Ascending aorta (tissue), 2 donors: ENCODE measurements at places on chromosomes 16 and 17. TPM values are rescaled to one million over a fixed set of nuclear protein-coding genes. Genes with fewer than 3 reads are reported as not detected.

KCNJ2 gene
- total RNA-seq = 7.5 TPM

EIF5A gene
- total RNA-seq = 248 TPM

MT1F gene
- total RNA-seq = 9.8 TPM

TEX19 gene
- total RNA-seq = not detected

METTL16 gene
- total RNA-seq = 15.3 TPM

OTOA gene
- total RNA-seq = not detected

ABCC3 gene
- 30.2 TPM for total RNA-seq

KRTAP1-5 gene
- total RNA-seq = not detected

CCL4 gene
- total RNA-seq = not detected

SLC2A4 gene
- 4.9 TPM for total RNA-seq

YPEL2 gene
- 10.5 TPM for total RNA-seq

EPN3 gene
- 0.85 TPM for total RNA-seq

QPRT gene
- total RNA-seq = 5.7 TPM

SGF29 gene
- 14.0 TPM for total RNA-seq

KRT40 gene
- total RNA-seq = not detected

TSPOAP1 gene
- total RNA-seq = 22.4 TPM

FN3K gene
- total RNA-seq = 10.5 TPM

HIRIP3 gene
- 2.0 TPM for total RNA-seq

GLYR1 gene
- 39.2 TPM for total RNA-seq

MARVELD3 gene
- total RNA-seq = not detected

SEZ6L2 gene
- total RNA-seq = 0.21 TPM

ATP2A1 gene
- total RNA-seq = not detected

ACBD4 gene
- 14.7 TPM for total RNA-seq

FOXJ1 gene
- not detected for total RNA-seq

ZDHHC1 gene
- 82.7 TPM for total RNA-seq

KCNG4 gene
- total RNA-seq = not detected

LGALS9C gene
- not detected for total RNA-seq

SYT17 gene
- total RNA-seq = 2.4 TPM

RGS9 gene
- total RNA-seq = 0.21 TPM

ACAP1 gene
- 12.0 TPM for total RNA-seq

CCL16 gene
- not detected for total RNA-seq

ACSM2A gene
- total RNA-seq = not detected

OTOP3 gene
- not detected for total RNA-seq

AKTIP gene
- total RNA-seq = 58.0 TPM

PTGES3L gene
- total RNA-seq = not detected

MT1A gene
- total RNA-seq = 183 TPM

ABCA6 gene
- 37.4 TPM for total RNA-seq

PLEKHM1 gene
- 30.2 TPM for total RNA-seq

TP53TG3C gene
- not detected for total RNA-seq

LITAFD gene
- total RNA-seq = not detected

PPM1E gene
- total RNA-seq = 0.11 TPM

KRTAP1-4 gene
- total RNA-seq = not detected

SLFN14 gene
- not detected for total RNA-seq

CD300LF gene
- not detected for total RNA-seq

CETP gene
- not detected for total RNA-seq

MCRIP1 gene
- total RNA-seq = 149 TPM

WNT9B gene
- 5.6 TPM for total RNA-seq

CLEC3A gene
- not detected for total RNA-seq

NXN gene
- 67.3 TPM for total RNA-seq

SULT1A1 gene
- 46.2 TPM for total RNA-seq

NOL3 gene
- total RNA-seq = 87.6 TPM

KRTAP3-2 gene
- total RNA-seq = not detected

ZNF205 gene
- 49.8 TPM for total RNA-seq

TERB1 gene
- not detected for total RNA-seq

ZNF207 gene
- 94.2 TPM for total RNA-seq

SLC9A5 gene
- total RNA-seq = 13.5 TPM

HYDIN gene
- total RNA-seq = 1.2 TPM

OR3A3 gene
- not detected for total RNA-seq

HOXB1 gene
- not detected for total RNA-seq

ZNF747 gene
- total RNA-seq = 19.6 TPM
